ENCODE measurements at places on chromosomes 11 and 22.

- DNase-seq, result peak; percentile 30
These were observed at the start of gene C11orf97 for GRCh38 chr11:94511932-94512781. TSS of gene C11orf97 (plus strand) at chr11:94512461. CDS start at chr11:94512529, 68 bp downstream.

GRCh38 chr11:1655168-1656060, 25.8 kb downstream of the KRTAP5-5 start:
- DNase-seq, result no peak

- no peak for DNase-seq
These were observed 9.4 kb upstream of the PIM3 start for GRCh38 chr22:49951000-49951677.

DNA sequence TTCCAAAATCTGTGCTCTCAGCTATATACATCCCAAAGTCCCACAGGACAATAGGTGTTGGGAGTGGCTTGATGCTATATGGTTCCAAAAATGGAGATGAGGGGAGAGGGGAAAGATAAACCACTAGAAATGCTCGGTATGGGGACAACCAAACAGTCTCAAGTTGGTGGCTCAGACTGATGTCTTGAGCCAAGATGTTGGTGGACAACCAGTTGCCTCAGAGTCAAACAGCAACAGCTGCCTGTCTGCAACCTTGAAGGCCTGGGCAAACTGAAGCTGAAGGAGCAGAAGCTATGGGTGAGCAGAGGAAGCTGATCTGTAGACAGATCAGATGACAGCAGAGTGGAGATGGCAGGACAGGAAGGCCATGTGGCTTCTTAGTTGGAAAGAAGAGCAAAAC, 4.0 kb downstream of the RRP8 start:
- DNase-seq, result no peak

GRCh38 chr11:134582770-134583095, 170.7 kb upstream of the B3GAT1 start:
- no peak for DNase-seq

DNA sequence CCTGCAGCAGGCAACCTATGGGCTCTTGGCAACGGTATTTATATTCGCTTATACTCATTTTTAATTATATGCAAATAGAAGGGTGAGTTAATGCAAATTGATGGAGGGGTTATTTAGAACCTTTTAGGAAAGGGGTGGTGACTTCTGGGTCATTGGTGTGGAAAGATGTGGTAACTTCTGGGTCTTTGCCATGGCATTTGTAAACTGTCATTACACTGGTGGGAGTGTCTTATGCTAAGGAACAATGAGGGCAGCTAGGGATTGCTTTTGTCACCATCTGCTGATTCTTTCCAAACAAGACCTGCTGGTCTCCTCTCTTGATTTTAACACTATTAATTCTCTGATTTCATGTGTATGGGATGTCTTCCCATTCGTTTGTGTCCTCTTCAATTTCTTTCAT, 11.7 kb upstream of the KAT5 start:
- DNase-seq, result no peak

- DNase-seq, result no peak
These were observed 14.0 kb downstream of the KCNQ1OT1 start for GRCh38 chr11:2685566-2686359.

DNA sequence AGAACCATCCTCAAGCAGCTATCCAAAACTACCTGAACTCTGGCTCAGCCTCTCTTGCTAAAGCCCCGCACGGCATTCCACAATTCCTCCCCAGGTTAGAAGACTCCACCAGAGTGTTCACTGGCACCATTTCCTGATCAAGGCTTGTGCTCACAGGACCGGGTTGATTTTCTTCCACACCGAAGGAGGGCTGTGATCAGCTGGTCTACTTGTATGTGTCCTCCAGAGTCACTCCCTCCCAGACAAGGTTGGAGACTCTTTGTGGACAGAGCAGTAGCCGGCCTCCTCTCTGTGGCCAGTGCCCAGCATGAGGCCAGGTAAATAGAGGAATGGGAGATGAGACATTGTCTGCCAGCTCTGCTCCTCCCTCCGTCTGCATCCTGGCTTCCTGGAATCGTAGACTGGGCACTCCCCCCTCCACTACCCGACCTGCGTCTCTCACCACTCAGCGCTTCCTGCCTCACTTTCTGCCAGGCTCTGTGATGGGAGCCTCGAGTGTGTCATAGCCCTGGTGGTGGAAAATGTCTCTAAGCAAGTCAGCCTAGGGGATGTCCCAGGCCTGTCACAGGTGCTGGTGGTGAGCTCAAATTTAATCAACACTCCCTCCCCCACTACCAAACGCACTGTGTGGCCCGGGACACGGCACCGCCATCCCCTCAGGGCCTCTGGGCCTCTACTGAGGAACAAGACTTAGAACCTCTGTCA, 12.5 kb upstream of the TMPRSS6 start:
- no peak for DNase-seq

- DNase-seq, result no peak
These were observed 296.0 kb downstream of the CTTN start for GRCh38 chr11:70694371-70694770.

GRCh38 chr11:83249972-83250593, 36.1 kb downstream of the CCDC90B start:
- DNase-seq, result peak; percentile 5

DNA sequence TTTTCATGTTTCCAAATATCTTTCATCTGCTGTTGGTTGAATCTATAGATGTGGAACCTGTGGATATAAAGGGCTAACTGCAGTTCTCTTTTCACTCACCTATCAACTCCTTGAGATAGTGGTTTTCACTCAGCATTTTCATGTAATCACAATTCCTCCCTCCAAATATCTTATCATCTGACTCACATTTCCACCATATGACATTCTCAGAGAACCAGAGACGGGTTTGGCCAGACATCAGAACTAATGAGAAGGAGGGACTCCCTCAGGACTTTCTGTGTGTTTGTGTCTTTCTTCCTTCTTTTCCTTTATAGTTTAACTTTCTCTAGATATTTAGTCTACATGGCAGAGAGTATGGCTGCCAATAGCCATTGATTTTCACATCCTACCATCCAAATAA, 134.8 kb upstream of the DDI1 start:
- DNase-seq, result no peak

- DNase-seq, result no peak
These were observed 1402.6 kb upstream of the TENM4 start for GRCh38 chr11:80843266-80843974.

DNA sequence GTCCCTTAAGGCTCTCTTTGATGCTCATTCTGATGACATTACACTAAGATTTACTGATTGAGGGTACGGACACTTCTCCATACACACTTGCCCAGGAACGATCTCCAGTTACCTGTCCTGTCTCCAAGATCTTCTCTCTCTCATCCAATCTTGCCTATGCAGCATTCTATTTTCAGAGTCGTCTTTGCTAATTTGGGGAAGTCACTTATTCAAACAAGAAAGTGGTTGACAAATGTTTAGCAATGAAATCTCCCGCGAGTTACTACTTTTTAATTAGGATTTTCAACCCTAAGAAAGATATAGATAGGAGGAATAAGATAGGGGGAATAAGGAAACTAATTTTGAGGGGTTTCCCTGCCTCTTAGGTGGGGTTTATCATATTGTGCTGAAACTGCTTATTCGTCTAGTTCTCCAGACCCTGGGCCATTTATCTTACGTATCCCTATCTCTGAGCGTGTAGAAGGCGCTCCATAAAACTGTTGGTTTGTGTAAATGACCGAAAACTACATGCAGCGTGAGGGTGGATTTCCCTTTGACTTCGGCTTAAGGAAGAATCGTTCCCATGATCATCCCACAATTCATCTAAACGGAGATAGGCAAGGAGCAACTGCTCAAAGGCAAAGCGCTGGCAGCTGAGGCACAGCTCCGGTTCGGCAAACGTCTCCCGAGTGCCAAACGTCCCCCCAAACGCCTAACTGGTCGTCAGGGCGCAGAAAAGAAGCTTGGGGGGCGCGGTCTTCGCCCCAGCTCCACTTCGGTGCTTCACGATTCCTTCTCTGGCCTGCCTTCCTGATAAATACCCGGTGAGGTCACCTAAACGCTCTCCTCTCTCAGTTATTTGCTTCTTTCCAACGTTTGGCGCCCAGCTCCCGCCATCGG, 804 bp downstream of the APIP start:
- peak; percentile 12 for DNase-seq

DNA sequence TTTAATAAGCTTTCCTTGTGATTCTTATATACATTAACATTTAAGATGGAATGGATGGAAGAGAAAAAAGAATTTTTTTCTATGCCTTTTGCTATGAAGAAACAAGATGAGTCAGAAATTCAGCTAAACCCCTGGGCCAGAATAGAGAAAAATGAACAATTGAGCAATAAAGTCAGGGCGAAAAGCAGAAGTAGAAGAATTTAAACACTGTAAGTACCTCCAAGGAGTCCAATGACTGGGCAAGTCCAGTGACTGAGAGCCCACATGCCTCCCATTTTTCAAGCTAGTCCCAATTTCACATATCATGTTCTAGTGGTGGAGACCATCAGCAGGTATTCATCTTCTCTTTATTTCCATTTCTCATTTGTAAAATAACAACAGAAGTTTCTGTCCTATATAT, 18.6 kb upstream of the APLP2 start:
- DNase-seq, result no peak

GRCh38 chr22:29044657-29045176, 16.9 kb downstream of the C22orf31 start:
- DNase-seq, result no peak

DNA sequence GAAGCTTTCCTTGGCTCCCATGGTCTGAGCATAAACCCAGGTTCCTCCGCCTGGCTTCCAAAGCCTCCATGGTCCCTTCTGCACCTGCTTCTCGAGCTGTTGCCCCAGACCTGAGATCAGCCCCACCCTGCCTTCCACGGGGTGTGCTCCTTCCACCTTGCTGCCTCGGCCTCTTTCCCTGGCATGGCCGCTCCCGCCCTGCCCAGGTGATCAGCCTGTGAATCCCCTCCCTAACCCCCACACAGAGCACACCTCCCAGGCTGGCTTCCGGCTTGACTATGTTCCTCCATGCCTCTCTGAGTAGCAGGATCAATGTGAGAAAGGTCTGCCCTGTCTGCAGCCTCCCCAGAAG, 2.7 kb upstream of the PPP6R3 start:
- DNase-seq, result no peak

GRCh38 chr22:48496987-48497650, 1330.6 kb downstream of the BRD1 start:
- no peak for DNase-seq

DNA sequence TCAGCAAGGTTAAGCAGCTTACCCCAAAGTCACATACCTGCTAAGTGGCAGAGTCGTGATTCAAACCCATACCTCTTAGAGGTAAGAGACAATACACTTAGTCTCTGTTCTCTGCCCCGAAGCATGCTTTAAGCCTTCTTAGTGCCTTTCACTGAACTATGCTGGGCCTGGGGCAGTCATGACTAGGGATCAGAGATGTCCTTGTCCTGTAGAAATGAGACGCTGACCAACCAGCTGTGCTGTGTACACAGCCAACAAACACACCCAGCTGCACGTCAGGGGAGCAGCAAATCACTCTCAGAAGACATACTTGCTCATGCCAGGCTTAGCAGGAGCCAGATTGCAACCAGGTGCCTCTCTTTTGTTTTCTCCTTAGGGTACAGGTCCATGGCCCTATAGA, 255.7 kb downstream of the BUD13 start:
- no peak for DNase-seq

GRCh38 chr11:59029366-59029889, 56.7 kb upstream of the GLYATL1B start:
- DNase-seq, result no peak

DNA sequence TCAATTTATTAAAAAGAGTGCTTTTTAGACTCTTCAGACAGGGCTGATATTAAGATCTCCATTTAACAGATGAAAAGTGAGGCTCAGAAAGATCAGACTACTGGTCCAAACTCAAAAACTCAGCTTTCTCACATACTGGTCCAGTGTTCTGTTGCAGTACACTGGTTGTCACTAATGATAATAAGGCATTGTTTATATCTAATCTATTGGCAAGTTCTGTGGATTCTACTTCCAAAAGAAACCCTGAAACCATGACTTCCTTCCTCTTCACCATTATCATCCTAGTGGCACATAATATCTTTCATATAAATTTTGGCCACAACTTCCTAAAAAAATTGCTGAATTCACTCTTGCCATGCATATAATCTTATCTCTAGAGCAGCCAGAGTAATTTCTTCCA, 36.9 kb downstream of the F2 start:
- no peak for DNase-seq

GRCh38 chr11:79076526-79077115, 364.2 kb downstream of the TENM4 start:
- peak; percentile 60 for DNase-seq

- DNase-seq, result no peak
These were observed 49.4 kb upstream of the PICALM start for GRCh38 chr11:86118253-86118652.

DNA sequence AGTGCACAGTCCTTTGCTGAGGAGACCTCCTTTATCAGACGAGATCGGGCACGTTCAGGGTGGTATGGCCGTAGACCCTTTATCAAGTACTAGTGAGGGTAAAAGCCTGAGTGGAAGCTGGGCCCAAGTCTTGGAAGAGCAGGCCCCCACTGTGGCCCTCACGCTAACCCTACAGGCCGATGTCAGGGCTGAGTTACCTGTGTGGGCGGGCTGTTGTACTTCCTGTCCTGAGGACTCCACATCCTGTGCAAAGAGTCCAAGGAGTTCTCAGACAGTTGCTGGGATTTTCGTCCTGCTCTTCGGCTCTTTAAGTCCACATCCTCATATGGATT, 34.9 kb downstream of the RPL27A start:
- no peak for DNase-seq

- DNase-seq, result no peak
These were observed 29.8 kb upstream of the EED start for GRCh38 chr11:86214710-86215109.

GRCh38 chr11:69320756-69321741, 27.1 kb downstream of the MYEOV start:
- DNase-seq, result no peak

GRCh38 chr22:49208768-49209252, 618.9 kb downstream of the BRD1 start:
- DNase-seq, result no peak

GRCh38 chr11:118314988-118315411, 10.5 kb downstream of the CD3E start:
- no peak for DNase-seq

DNA sequence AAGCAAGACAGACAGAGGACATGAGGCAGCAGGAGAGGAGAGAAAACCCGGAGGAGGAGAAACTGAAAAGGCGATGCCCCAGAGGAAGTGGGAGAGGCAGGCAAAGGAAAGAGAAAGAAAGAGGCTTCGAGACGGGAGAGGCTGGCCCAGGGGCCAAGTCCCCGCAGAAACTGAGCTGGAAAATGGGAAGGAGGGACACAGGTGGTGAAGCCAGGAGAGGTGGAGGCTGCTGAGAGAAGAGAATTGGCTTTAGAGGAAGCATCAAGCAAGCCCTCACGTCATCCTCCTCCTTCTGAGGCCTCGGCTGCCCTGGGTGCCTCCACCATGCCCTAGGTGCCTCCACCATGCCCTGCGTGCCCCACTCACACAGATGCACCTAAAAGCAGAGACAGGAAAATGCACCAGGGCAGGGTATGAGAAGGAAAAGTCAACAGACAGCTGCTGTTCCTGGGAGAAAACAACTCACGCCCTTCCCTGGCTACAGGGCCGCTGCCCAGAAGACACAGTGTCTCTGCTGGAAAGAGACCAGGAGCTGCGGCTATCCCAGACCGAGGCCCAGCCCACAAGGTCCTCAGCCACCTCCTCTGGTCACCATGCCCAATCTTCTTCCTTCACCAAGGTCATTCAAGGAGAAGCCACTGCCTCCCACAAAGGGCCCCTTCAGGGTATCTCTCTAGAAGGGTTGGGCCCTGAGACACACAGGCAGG, 14.3 kb downstream of the FXYD6 start:
- DNase-seq, result no peak

GRCh38 chr11:108914211-108914610, 249.3 kb downstream of the DDX10 start:
- no peak for DNase-seq

- no peak for DNase-seq
These were observed 7.7 kb downstream of the KCTD21 start for GRCh38 chr11:78180751-78181150.

Data from HuH-7 (cell line).